Tibial nerve (tissue), 4 donors: ENCODE measurements at places on chromosomes 2 and 18.

GRCh38 chr2:23363831-23364230 is 21.1 kb upstream of the KLHL29 start:
- H3K27ac ChIP-seq: no peak overlapping the region
- H3K36me3 ChIP-seq: no peaks in the 10 kb centered on the region
- H3K4me3 ChIP-seq: no peak overlapping the region

GRCh38 chr18:40469316-40469715 is 1485.7 kb upstream of the PIK3C3 start:
- H3K27me3 ChIP-seq: no peaks in the 10 kb centered on the region
- H3K27ac ChIP-seq: no peak overlapping the region
- no peak for DNase-seq
- H3K4me1 ChIP-seq: no peaks in the 10 kb centered on the region
- no peaks in the 10 kb centered on the region for H3K36me3 ChIP-seq

DNA sequence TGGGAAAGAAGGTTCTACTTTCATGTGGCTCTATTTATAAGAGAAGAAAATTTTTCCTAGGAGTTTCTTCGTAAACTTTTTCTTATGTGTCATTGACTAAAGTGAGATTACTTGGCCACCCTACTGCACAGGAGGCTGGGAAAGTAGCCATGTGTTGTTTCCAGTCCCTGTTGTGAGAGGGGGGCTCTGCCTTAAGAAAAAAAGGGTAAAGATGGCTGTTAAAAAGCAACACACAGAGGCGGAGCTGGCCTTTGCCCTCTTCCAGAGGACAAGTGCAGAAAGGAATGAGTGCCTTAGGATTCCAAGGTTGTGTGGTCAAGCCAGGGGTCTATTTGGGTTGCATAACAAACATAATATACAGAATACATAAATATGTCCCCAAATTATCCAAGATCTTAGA is 230.0 kb upstream of the CXCR4 start:
- no peaks in the 10 kb centered on the region for H3K36me3 ChIP-seq
- H3K4me3 ChIP-seq: no peak overlapping the region
- no peaks in the 10 kb centered on the region for H3K27me3 ChIP-seq

- no peaks in the 10 kb centered on the region for H3K27me3 ChIP-seq
- H3K4me1 ChIP-seq: no peaks in the 10 kb centered on the region
- DNase-seq: no peak
- H3K27ac ChIP-seq: no peak overlapping the region
- no peaks in the 10 kb centered on the region for H3K36me3 ChIP-seq
Measured at GRCh38 chr2:223765221-223765785, 72.1 kb downstream of the AP1S3 start.

- H3K4me1 ChIP-seq: no peaks in the 10 kb centered on the region
- H3K27ac ChIP-seq: no peak overlapping the region
- H3K27me3 ChIP-seq: no peaks in the 10 kb centered on the region
- no peak for DNase-seq
- no peaks in the 10 kb centered on the region for H3K36me3 ChIP-seq
- H3K4me3 ChIP-seq: no peak overlapping the region
Measured at GRCh38 chr2:168426861-168427260, 29.2 kb upstream of the CERS6 start.

DNA sequence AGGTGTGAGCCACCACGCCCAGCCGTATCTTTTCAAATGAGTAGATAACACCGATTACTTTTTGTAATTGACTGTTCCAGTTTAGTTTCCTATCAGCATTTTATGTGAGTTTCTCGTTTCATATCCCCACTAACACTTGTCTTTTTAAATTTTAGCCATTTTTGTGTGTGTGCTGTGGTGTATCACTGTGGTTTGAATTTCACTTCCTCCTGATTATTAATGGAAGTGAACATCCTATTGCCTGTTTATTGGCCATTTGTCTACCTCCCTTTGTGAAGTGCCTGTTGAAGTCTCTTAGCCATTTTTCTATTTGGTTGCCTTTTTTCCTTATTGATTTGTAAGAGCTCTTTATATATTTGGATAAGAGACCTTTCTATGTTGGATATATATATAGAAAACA is 91.7 kb upstream of the STON1 start:
- no peak overlapping the region for H3K27ac ChIP-seq
- no peaks in the 10 kb centered on the region for H3K27me3 ChIP-seq
- no peak overlapping the region for H3K4me3 ChIP-seq
- no peak for DNase-seq
- H3K36me3 ChIP-seq: no peaks in the 10 kb centered on the region

GRCh38 chr2:187177253-187177652 is 270.8 kb downstream of the CALCRL start:
- H3K4me1 ChIP-seq: no peaks in the 10 kb centered on the region
- H3K36me3 ChIP-seq: no peaks in the 10 kb centered on the region
- H3K4me3 ChIP-seq: no peak overlapping the region
- no peaks in the 10 kb centered on the region for H3K27me3 ChIP-seq

DNA sequence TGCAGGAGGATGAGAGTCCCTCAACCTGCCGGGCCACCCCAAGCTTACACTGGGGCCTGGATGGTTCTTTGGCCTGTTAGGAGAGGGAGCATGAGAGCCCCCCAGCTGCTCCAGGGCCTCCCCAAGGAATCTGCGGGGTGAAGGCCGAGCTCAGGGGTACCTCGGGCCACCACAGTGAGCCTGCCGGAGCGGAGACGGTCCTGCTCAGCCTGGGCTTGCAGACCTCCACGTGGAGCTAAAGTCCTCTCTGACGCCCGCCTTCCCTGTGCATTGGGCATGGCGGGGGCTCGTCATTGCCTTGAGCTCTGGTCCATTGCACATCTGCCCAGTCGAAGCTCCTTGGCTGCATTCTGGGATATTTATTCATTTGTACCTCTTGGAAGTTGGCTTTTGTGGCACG is 62.7 kb downstream of the ASB1 start:
- H3K27ac ChIP-seq: no peak overlapping the region
- H3K4me3 ChIP-seq: no peak overlapping the region
- DNase-seq: no peak
- H3K36me3 ChIP-seq: no peaks in the 10 kb centered on the region

GRCh38 chr2:50026236-50026635 is 871.9 kb upstream of the FSHR start:
- no peak overlapping the region for H3K27ac ChIP-seq
- H3K36me3 ChIP-seq: no peaks in the 10 kb centered on the region
- no peak overlapping the region for H3K4me3 ChIP-seq
- no peaks in the 10 kb centered on the region for H3K4me1 ChIP-seq
- no peak for DNase-seq

DNA sequence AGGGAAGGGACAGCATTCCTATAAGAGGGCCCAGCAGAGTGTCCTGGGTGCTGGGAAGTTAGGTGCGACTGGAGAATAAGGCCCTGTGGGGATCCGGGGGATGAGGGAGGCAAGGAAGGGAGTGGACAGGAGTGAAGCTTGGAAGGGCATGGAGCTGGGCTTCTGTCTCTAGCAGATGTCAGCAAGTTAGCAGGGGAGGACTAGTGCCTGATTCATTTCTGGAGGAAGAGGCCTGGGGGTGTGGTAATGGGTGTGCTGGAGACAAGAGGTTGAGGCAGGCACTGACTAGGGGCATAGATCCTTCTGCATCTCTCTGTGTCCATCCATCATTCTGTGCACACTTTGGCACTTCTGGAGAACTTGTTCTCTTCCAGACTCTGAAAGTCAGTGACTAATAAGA is 134.7 kb downstream of the ACOXL start:
- no peaks in the 10 kb centered on the region for H3K36me3 ChIP-seq
- no peak overlapping the region for H3K4me3 ChIP-seq
- H3K27ac ChIP-seq: no peak overlapping the region
- no peak for DNase-seq
- H3K4me1 ChIP-seq: no peaks in the 10 kb centered on the region

GRCh38 chr2:161995553-161996016 is 78.4 kb downstream of the DPP4 start:
- no peak for DNase-seq
- H3K36me3 ChIP-seq: no peaks in the 10 kb centered on the region
- no peaks in the 10 kb centered on the region for H3K27me3 ChIP-seq
- no peak overlapping the region for H3K27ac ChIP-seq
- H3K4me1 ChIP-seq: no peaks in the 10 kb centered on the region

- no peak for DNase-seq
- no peak overlapping the region for H3K4me3 ChIP-seq
- H3K27ac ChIP-seq: no peak overlapping the region
- no peaks in the 10 kb centered on the region for H3K27me3 ChIP-seq
- no peaks in the 10 kb centered on the region for H3K4me1 ChIP-seq
- no peaks in the 10 kb centered on the region for H3K36me3 ChIP-seq
Measured at GRCh38 chr2:43592443-43592842, 3.4 kb downstream of the THADA start.

GRCh38 chr18:62847081-62847480 is 131.7 kb downstream of the PHLPP1 start:
- no peak overlapping the region for H3K4me3 ChIP-seq
- no peaks in the 10 kb centered on the region for H3K4me1 ChIP-seq
- no peaks in the 10 kb centered on the region for H3K36me3 ChIP-seq
- no peaks in the 10 kb centered on the region for H3K27me3 ChIP-seq

- no peaks in the 10 kb centered on the region for H3K4me1 ChIP-seq
- no peaks in the 10 kb centered on the region for H3K27me3 ChIP-seq
- no peak for DNase-seq
- no peak overlapping the region for H3K4me3 ChIP-seq
- no peaks in the 10 kb centered on the region for H3K36me3 ChIP-seq
Measured at GRCh38 chr2:95268211-95269035, 5.8 kb upstream of the PROM2 start.

GRCh38 chr2:42338567-42339190 is 22.3 kb downstream of the COX7A2L start:
- no peak for DNase-seq
- no peak overlapping the region for H3K4me3 ChIP-seq
- peaks cover 72% of the 10 kb centered on the region for H3K36me3 ChIP-seq
- no peaks in the 10 kb centered on the region for H3K27me3 ChIP-seq
- H3K4me1 ChIP-seq: peaks cover 11% of the 10 kb centered on the region
- no peak overlapping the region for H3K27ac ChIP-seq

GRCh38 chr18:37764541-37765288 is 199.1 kb upstream of the CELF4 start:
- H3K27me3 ChIP-seq: no peaks in the 10 kb centered on the region
- no peak overlapping the region for H3K27ac ChIP-seq
- H3K4me1 ChIP-seq: no peaks in the 10 kb centered on the region
- no peaks in the 10 kb centered on the region for H3K36me3 ChIP-seq

- H3K4me1 ChIP-seq: no peaks in the 10 kb centered on the region
- DNase-seq: no peak
- H3K4me3 ChIP-seq: no peak overlapping the region
- no peaks in the 10 kb centered on the region for H3K27me3 ChIP-seq
- H3K36me3 ChIP-seq: no peaks in the 10 kb centered on the region
Measured at GRCh38 chr18:49985236-49985635, 171.9 kb upstream of the ACAA2 start.

- no peak for DNase-seq
- no peaks in the 10 kb centered on the region for H3K36me3 ChIP-seq
- no peaks in the 10 kb centered on the region for H3K27me3 ChIP-seq
- no peaks in the 10 kb centered on the region for H3K4me1 ChIP-seq
- no peak overlapping the region for H3K4me3 ChIP-seq
Measured at GRCh38 chr2:151959238-151959637, 131.0 kb upstream of the ARL5A start.

GRCh38 chr2:19255481-19255880 is 102.9 kb downstream of the OSR1 start:
- H3K36me3 ChIP-seq: no peaks in the 10 kb centered on the region
- no peak for DNase-seq
- no peaks in the 10 kb centered on the region for H3K27me3 ChIP-seq
- H3K27ac ChIP-seq: no peak overlapping the region
- no peak overlapping the region for H3K4me3 ChIP-seq
- H3K4me1 ChIP-seq: no peaks in the 10 kb centered on the region

DNA sequence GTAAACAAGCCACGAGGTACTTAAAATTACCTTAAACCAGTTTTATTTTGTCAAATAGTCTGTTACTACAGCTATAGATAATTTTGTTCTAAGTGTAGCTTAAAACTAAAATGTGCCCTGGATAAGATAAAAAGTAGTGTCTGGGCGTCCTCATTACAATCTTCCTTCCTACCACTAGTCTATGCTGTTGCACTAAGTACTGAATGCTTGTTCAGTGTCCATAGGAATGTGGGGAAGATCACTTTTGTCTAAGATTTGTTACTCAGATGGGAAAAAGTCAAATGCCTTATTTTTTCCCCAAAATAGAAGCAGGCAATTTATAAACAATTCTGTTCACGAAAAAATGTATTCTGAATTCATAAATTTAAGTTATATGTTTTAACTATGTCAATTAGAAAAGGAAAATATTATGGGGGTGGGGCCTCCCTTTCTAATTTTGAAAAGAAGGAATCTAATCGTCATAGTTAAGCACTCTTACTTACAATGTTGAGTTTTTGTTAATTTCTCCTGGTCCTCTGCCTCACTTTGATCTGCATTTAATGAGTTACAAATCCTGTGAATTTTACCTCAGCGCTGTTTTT is 140.4 kb upstream of the VRK2 start:
- H3K27ac ChIP-seq: no peak overlapping the region
- H3K4me1 ChIP-seq: peaks cover 6% of the 10 kb centered on the region
- H3K27me3 ChIP-seq: no peaks in the 10 kb centered on the region
- DNase-seq: no peak

GRCh38 chr2:240507778-240508251 is 50.0 kb downstream of the ANKMY1 start:
- no peaks in the 10 kb centered on the region for H3K4me1 ChIP-seq
- no peak for DNase-seq
- peaks cover 79% of the 10 kb centered on the region for H3K36me3 ChIP-seq
- no peak overlapping the region for H3K4me3 ChIP-seq
- H3K27ac ChIP-seq: no peak overlapping the region

DNA sequence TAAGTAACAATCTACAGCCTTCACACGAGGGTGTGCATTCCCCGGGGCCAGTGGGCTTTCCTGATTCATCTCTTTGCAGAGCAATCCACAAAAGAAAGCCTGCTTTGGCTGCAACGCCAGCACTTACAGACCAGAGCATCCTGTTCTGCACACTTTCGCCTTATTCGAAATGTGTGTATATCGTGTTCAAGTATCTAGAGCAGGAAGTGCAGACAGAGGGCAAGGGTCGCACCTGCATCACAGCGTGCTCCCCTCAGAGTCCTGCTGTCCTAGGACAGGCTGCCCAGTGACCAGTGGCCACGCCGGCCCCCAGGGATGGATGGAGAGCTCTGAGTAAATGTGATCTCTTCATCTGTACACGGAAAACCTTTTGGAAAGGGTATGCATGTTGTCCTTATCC is 264.3 kb downstream of the ZNF516 start:
- no peak overlapping the region for H3K27ac ChIP-seq
- no peaks in the 10 kb centered on the region for H3K27me3 ChIP-seq
- H3K36me3 ChIP-seq: no peaks in the 10 kb centered on the region
- DNase-seq: no peak
- no peak overlapping the region for H3K4me3 ChIP-seq

GRCh38 chr18:3455907-3456685 is 6.1 kb downstream of the TGIF1 start:
- H3K36me3 ChIP-seq: no peaks in the 10 kb centered on the region
- H3K4me3 ChIP-seq: no peak overlapping the region
- no peak for DNase-seq
- no peaks in the 10 kb centered on the region for H3K27me3 ChIP-seq

DNA sequence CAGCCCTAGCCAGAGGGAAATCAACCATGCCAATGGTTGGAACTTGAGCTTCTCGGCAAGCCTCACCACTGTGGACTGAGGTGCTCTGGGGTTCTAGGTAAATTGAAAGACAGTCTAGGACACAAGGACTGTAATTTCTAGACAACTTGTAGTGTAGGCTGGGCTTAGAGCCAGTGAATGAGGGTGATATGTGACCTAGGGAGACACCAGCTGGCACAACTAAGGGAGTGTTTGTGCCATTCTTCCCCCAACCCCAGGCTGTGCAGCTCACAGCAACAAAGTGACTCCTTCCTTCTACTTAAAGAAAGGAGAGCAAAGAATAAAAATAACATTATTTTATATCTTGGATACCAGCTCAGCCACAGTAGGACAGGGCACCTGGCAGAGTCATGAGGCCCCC is 1690.7 kb upstream of the TMEFF2 start:
- H3K36me3 ChIP-seq: no peaks in the 10 kb centered on the region
- no peak overlapping the region for H3K27ac ChIP-seq
- no peak for DNase-seq
- no peaks in the 10 kb centered on the region for H3K4me1 ChIP-seq
